ENCODE measurements at places on chromosomes 2 and 18. TPM values are rescaled to one million over a fixed set of nuclear protein-coding genes. Genes with fewer than 3 reads are reported as not detected.

The TGFA gene
- total RNA-seq, result 0.35 TPM

The RBKS gene
- 2.9 TPM for total RNA-seq

The SEPTIN10 gene
- total RNA-seq, result 0.69 TPM

The EMILIN1 gene
- total RNA-seq, result 0.79 TPM

The METAP1D gene
- 10.2 TPM for total RNA-seq

The CTDP1 gene
- total RNA-seq, result 35.3 TPM

The PLA2R1 gene
- total RNA-seq, result not detected

The EN1 gene
- not detected for total RNA-seq

The SLC19A3 gene
- not detected for total RNA-seq

The TRIP12 gene
- 269 TPM for total RNA-seq

The DYNC2LI1 gene
- total RNA-seq, result 12.7 TPM

The RNU2-63P gene
- 35.8 TPM for total RNA-seq

The COL4A3 gene
- total RNA-seq, result not detected

The GCKR gene
- total RNA-seq, result not detected

The MYO7B gene
- not detected for total RNA-seq

The TCF23 gene
- total RNA-seq, result not detected

The IL1F10 gene
- total RNA-seq, result not detected

The CNGA3 gene
- total RNA-seq, result not detected

The OR6B2 gene
- total RNA-seq, result not detected

The NT5C1B gene
- not detected for total RNA-seq

DNA sequence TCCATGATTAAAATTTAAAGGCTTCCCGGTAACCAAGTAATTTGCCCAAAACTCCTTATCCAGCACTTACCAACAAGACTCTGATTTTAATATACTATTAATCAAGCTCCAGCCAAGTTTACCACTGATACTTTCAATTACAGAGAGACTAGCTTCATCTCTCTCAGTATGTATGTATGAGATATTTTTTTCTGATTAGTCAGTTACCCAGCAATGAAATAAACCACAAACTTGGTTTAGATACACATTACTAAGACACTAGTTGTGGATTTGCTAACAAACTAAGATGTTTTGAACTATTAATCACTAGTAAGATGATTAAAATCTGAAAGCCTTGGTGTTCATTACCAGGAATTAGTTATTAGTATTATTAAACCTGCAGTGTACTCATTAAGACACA is 1272.2 kb upstream of the ACVR2A start:
- no peak for DNase-seq

DNA sequence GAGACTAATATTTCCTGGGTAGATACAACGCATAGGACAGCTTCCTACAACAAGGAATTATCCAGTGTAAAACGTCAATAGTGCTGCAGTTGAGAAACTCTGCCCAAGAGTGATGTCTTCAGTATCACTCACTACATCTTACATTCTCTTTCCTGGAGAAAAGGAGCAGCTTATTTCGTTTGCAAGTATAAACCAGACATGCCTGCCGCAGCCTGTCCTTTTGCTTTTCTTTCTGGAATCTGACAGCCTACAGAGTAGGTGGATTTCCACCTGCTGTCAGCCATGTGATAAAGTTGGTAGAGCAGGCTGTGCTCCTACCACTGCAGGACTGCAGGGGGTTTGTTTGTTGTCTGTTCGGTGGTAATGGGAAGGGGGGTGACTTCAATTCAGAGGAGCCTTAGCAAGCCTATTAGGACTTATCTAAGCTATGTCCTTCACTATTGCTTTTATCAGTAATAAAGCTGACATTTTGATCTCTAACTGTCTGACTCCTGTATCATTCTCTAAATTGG is 439.1 kb downstream of the GRB14 start:
- no peak for DNase-seq

DNA sequence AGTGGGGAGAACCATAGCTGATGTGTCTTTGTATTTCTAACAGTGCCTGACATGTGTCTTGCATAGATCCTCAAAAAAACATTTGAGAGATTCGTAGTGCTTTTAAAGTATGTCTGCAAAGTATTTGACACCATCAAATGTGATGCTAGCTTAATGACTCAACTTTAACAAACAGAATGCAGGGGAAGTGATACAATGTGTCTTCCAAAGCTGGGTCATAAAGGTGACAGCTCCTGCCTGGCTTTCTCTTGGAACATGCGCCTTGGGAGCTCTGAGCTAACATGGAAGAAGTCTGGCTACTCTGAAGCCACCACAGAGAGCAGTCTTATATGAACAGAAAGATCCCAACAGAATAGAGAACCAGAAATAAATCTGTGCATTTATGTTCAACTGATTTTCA is 78.2 kb downstream of the C1D start:
- DNase-seq, result no peak

- DNase-seq, result no peak
Measured at GRCh38 chr18:62327977-62328376, 2.9 kb downstream of the TNFRSF11A start.

- DNase-seq, result no peak
Measured at GRCh38 chr2:191629001-191629453, 48.9 kb upstream of the NABP1 start.

- no peak for DNase-seq
Measured at GRCh38 chr2:241772063-241772499, 4.5 kb upstream of the GAL3ST2 start.

DNA sequence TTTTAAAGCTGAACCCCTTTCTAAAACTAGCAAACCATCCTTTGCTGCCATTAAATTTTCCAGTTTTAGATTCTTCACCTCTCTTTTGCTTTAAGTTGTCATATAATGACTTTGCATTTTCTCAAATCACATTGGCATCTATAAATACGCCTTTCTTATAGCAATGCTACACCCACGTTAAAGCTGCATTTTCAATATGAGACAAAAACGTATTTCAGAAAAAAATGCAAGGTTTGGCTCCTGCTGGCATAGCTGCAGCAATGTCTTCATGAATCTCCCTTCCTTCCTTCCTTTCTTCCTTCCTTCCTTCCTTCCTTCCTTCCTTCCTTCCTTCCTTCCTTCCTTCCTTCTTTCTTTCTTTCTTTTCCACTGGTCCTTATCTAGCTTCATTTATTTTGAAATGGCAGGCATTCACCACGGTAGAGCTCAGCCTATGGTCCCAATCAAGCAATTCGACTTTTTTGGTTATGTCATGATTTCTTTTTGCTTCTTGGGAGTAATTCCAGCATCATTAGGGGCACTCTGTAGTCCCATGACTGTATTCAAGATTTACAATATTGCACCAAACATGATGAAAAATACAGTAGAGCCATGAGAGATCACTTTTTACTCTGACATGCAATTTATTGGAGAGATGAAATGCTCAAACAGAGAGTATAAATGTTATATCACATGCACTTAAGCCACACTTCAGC is 8.8 kb upstream of the UGT1A10 start:
- no peak for DNase-seq

- DNase-seq, result no peak
Measured at GRCh38 chr2:149090706-149091105, 52.2 kb downstream of the LYPD6B start.

DNA sequence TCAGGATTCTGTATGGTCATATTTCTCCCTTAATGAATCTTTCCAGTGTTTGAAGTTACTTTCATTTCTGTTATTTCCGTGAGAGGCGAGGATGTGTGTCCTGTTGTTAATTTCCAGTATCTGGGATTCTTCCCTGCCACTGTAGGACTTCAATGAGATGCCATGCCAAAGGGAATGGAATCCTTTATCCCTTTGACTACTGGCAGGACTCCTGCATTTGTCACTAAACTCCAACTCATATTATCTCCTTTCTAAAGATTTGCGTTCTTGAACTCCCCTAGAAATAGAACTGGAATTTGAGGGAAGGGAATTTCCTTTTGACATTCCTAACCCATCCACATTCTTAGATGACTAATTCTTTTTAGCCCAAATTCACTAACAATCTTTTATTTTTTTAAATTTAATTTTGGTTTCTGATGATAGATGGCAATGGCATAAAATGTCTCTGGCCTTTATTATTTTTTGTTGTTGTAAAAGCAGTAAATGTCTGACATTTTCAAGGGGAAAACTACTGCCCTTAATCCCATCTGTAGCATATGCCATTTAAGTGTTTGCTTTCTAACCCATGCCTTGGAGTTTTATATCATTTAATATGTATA is 87.8 kb upstream of the EML6 start:
- no peak for DNase-seq

DNA sequence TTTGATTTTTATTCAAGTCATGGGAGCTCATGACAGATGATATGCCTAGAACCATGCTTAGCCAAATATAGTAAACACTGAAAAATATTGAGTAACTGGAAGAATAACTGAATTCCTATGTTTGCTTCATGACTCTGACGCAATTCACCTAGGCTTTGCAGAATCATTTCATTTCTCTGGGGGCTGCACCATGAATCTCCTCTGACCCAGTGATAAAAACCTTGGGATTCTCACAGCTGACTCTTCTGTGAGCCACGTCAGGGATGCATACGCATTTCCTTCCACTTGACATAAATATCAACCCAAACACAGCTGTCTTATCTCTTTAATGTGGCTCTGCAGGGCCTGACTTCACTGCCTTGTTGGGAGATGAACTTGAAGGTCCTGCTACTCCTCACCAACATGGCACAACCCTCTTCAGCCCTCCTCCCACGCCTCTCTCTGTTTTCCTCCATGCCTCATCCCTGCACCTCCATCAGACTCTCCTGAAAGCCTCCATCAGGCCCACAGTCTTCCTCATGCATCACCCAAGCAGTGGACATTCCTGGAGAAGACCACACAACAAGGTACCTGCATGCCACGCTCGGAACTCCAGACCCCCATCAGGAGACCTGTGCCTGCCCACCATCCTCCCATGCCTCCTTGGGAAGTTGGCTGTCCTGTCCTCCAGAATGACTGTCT is 29.8 kb downstream of the COL6A3 start:
- no peak for DNase-seq

DNA sequence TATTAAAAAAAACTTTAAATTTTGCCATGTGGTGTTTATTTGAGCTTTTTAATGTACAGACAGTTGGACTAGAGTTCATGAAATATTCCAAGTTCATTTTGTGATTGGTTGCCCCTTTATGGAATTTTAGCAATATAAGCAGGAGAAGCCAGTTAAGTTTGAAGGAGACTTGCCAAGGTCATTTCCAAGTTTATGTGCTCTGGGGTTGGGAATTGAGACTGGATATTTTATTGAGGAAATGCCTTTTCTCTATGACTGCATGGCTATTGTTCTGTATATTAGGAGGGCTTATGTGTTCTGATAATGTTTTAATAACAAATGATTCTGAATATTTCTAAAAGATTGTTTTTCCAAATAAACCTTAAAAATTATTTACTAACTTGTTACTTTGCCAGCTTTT is 67.0 kb upstream of the TCF4 start:
- no peak for DNase-seq

- DNase-seq, result no peak
Measured at GRCh38 chr2:184425083-184425482, 173.2 kb upstream of the ZNF804A start.

- DNase-seq, result no peak
Measured at GRCh38 chr2:46079985-46080560, 217.1 kb upstream of the EPAS1 start.

GRCh38 chr18:43970656-43971055 is 693.4 kb upstream of the SYT4 start:
- no peak for DNase-seq

GRCh38 chr2:5561006-5561405 is 131.2 kb upstream of the SOX11 start:
- no peak for DNase-seq

- DNase-seq, result no peak
Measured at GRCh38 chr2:127910415-127910814, 24.7 kb upstream of the AMMECR1L start.

- peak; percentile 38 for DNase-seq
Measured at GRCh38 chr2:197498937-197499593, 575 bp downstream of the HSPD1 start.

GRCh38 chr2:155250800-155251199 is 552.3 kb downstream of the KCNJ3 start:
- no peak for DNase-seq

DNA sequence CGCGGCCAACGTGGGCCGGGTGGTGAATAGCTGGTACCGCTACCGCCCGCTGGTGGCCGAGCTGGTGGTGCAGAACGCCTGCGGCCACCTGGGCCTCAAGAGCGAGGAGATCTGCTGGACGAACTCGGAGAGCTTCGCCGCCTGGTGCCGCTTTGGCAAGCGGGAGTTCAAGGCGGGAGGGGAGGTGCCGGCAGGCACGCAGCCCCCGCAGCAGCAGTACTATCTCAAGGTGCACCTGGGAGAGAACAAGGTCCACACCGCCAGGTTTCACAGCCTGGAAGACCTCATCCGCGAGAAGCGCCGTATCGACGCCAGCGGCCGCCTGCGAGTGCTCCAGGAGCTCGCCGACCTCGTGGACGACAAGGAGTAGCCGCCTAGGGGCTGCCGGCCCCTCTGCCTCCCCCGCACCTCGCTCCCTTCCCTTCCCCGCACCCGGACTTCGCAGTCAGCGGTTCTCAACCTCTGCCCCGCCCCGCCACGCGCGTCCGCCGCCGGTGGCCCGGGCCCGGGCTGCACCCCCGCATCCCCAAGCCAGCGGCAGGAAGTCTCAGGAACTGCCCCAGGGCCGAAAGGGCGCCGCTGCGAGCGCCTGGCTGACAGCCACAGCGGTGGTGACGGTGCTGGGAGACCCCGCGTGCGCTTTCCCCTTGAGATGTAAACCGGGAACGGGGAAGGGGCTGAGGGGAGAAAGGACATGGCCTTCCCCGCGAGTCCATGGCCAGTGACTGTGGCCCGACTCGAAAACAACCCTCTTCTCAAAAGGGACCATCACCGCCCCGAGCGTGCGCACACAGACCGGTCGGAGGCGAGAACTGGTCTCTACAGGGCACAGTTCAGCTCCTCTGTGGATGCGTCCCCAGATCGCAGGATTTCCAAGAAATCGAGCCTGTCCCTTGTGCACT is 2.2 kb downstream of the LRATD1 start:
- DNase-seq, result no peak

DNA sequence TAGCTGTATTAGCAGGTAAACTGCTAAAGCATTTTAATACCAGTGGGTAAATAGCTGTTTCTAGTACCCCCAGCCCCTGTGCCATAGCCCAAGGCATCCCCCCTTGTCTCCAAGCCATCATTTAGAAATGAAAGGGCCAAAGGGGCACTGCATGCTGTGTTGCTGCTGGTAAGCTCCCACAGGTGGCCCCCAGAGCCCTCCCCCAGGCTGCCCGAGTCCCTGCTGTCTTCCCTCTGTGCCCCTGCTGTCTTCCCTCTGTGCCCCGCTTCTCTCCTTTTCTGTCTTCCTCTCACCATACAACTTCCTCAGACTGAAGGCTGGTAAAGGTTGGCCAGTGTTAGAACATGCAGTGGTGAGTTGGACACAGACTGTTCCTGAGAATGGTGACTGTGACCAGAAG is 42.1 kb downstream of the ZAP70 start:
- no peak for DNase-seq

DNA sequence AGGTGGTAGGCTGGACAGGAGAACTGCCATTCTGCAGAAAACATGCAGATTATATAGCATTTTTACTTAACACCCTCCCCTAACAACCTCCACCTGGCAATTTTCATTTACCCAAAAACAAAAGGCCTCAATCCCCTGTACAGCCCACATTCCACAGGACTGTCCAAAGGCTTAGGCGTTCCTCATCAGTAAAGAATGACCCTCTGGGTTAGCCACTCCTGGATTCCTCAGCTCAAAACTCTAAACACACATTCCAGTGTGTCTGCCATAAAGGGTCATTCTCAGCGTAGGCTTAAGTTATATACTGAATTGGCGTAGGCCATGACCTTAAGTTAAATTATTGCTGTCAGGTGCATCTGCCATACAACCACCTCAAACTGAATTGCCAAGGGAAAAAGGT is 261.8 kb upstream of the CHAC2 start:
- no peak for DNase-seq

Data from CD8-positive, alpha-beta memory T cell (primary cell).